Smooth muscle cell of the brain vasculature (primary cell): ENCODE measurements at places on chromosomes 3 and 15.

- peak; percentile 74 for DNase-seq
These were observed 1026.2 kb upstream of the NR2F2 start for GRCh38 chr15:95304151-95304946.

GRCh38 chr15:60130398-60130797 is 126.3 kb downstream of the FOXB1 start:
- no peak for DNase-seq

DNA sequence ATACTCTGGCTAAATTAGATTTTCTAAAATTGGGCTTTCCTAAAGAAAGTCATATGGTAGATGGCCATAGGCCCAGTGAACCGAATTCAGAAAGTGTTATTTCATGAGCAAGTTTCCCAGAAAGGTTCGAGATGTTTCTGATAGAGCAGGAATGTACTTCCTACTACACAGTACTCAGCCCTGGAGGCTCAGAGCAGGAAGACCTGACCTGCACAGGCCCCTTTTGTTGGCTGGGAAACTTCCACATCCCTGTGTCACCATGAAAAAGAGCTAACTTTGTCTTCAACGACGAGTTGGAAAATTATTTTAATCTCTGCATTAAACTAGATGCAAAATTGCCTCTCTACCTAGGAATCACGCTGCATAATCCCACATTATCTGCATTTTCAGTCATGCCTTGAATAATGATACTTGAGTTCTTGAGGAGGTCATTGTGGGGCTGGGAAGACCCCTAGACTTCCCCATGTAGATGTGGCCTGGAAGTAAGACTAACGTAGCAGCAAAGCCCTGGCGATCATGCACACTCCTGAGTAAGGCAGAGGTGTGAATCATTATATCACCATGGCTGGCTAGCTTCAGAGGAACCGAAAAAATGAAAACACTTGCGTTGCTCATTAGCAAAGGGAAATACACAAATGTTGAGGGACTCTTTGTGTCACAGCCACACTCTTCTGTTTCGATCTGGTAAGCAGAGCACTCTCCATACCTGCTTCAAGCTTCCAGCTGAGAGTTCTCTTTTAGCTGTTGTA is 47.1 kb downstream of the CMTM7 start:
- DNase-seq = no peak

DNA sequence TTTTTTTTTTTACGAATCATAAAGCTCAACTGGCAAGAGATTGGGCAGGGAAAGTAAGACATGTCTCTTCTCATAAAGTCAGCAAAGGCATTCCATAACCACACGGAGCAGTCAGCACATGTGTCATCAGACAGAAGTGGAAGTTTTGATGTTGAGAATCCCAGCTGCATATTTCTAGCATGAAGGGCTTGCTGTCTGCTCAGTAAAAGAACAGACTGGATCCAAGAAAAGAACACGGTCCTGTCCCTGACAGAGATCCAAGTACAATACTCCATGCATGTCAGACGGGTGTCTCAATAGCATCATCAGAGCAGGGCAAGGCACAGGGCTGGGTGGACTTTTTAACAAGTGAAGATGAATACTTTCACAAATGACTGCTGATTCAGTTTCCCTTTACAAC is 38.2 kb downstream of the ABI3BP start:
- peak; percentile 29 for DNase-seq

- no peak for DNase-seq
These were observed 418.8 kb downstream of the MAGI1 start for GRCh38 chr3:65619888-65620287.

- no peak for DNase-seq
These were observed 5.3 kb downstream of the VPS13C start for GRCh38 chr15:62054979-62055378.

DNA sequence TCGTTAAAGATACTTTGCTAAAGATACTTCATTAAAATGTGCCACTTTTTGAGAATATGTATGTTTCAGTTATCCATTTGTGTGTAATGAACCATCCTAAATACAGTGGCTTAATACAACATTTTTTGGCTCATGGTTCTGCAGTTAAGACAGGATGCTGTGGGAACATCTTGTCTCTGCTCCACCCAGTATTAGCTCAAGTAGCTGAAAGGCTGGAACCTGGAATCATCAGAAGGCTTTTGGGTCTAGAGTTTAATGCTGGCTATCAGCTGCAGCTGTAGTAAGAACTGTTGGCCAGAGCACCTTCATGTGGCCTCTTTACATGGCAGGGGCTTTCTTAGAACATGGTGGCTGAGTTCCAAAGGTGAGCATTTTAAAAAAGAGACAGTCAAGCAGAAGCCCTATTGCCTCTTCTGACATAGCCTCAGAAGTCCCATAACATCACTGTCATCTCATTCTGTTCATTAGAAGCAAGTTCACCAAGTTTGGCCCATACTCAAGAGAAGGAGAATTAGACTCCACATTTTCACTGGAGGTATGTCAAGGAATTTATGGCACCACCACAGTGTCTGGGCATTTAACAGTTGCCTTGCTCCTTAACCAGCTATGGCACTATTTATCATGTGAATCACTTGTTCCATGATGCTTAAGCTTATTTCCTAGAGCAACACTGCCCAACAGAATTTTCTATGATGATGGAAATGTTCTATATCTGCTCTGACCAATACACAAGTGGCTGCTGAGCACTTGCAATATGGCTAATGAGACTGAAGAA is 70.4 kb upstream of the PDZRN3 start:
- DNase-seq = no peak

- DNase-seq = no peak
These were observed 5.9 kb downstream of the SOX2 start for GRCh38 chr3:181717549-181718171.

GRCh38 chr15:60191016-60191415 is 186.9 kb downstream of the FOXB1 start:
- no peak for DNase-seq

DNA sequence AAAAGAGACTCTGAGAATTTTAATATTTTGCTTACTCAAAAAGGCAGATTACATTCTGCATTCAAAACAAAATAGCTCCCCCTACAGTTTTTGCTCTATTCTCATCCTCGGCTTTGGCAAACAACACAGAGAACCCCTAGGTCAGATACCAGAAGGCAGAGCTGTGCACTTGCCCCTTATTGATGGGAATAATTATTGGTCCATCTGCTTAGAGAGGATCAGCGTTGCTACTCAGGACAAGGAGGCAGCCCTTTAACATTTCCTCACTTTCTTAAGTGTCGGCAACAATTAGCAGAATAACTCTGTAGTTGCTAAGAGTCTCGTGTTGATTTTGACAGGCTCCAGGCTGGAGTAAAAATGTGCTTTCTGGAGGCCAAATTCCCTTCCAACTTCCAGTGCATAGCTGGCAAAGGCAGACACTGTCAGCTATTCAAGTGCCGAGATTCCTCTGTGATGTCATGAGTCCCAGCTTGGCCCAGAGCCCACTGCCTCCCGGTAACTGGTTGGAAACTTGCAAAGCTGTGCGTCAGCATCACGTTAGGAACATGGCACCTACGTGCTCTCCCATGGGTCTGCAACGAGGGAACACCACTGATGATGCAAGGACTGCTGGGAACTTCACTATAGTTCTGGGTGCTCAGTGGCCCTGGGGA is 482.7 kb upstream of the ADAMTS9 start:
- peak; percentile 10 for DNase-seq

- DNase-seq = no peak
These were observed 402.6 kb upstream of the GBE1 start for GRCh38 chr3:82163907-82164520.

DNA sequence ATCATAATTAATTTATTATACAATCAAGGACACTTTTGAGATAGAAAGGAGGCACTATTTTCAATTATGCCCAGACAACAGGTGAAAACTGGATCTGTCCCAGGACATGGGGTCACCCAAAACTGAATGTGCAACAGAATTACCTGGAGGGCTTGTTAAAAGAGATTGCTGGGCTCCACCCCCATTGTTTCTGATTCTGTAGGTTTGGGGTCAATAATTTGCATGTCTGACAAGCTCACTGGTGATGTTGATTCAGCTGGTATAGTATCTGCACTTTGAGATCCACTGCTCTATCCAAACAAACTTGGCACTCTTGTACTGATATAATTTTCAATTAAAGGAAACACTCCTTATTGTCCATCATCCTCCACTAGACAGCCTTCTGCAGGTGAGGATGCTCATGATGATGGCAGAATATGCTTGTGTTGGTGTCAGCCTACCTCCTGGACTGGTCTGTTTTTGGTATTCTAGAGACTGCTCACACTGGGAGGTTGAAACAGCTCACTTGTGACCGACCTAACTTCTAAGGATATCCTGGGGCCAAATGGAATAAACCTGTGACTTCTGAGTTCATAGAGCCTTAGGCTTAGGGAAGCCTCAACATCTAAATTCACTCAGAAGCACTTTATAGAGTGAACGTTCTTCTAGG is 2.2 kb downstream of the P2RY14 start:
- DNase-seq = no peak

- DNase-seq = no peak
These were observed 309.1 kb downstream of the TUSC7 start for GRCh38 chr3:117018655-117019054.

- no peak for DNase-seq
These were observed 7.6 kb downstream of the CTSH start for GRCh38 chr15:78937132-78937739.

DNA sequence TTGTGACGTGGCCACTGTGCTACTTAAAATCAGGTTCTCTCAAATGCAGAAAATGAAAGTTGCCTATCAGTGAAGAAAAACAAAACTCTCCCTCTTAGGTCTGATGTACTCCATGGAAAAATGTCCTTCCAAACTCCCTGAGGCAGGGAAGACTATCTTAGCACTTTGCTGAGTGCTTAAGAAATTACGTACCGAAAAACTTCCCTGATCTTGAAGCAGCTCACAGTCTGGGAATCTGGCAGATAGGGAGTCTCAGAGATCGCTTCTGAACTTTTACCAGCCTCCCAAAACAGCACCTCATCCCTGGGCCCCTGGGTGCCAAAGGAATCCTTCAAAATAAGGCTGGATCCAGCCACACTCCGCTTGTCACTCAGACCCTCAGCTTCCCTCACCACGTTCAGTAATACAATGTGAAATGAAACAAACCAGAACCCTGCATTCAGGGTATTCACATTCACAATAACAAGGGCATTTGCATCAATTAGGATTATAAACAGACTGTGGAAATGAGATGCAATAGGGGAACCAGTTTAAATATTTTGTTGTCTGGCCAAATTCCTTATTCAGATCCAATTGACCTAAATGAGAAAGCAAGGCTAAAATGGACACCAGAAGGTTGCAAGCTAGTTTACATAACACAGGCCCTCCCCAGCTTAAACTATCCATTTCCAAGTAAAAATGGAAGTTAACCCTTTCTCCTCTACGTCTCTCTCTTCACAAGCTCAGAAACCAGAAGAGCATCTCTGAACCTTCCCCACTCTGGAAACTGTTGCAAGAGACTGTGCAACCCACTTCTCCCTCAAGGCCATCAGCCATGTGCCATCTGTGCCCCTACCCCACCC is 20.9 kb downstream of the OSBPL10 start:
- no peak for DNase-seq

GRCh38 chr15:73715417-73715816 is 31.2 kb downstream of the CD276 start:
- DNase-seq = no peak

DNA sequence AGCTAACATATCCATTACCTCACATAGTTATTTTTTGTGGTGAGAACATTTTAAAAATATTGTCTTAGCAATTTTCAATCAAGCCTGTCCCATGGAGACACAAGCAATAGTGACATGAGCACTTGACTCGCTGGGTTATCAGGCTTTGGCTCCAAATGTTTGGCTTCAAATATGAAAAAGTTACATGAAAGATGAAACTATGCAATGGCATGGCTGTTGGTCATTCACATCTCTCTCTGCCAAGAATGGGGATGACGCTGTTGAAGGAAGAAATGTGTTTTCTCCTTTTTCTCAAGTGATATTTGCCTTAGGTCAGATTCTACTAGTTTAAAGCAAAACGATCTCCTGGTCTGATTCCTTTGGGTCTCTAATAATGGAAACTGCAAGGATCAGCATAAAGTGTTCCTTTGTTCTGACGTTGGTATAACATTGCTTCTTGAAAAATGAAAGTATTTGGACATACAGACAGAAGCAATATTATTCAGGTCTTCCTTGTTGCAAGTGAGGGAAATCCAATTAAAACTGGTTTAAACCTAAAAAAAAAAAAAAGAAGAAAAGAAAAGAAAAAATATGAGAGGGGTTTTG is 71.2 kb downstream of the SSUH2 start:
- DNase-seq = no peak

DNA sequence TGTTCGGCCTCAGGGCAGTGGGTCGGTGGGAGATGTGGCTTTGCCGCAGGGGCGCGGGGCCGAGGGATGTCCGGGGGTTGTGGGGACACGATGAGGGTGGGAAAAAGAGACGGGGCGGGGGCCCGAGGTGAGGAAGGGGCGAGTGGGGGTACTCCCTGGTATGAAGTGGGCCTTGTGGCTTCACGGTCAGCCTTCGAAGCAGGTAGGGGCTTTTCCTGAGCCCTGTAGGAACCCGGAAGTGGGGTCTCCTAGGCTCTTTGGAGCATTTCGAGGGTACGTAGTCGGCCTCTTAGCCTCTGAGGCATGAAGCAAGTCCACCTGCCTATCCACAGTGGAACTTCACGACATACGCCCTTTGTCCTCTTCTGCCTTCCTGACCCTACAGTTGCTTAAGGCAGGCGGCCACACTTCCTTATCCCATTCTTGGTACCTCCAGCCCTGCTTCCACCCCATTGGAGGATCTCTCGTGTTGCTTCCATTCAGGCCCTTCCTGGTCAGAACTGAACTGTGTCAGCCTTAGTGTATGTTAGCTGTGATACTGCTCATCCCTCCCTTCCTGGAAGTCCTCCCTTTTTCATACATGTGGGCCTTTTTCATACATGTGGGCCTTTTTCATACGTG is 389 bp downstream of the ARPC4 start:
- no peak for DNase-seq

- DNase-seq = no peak
These were observed 426.8 kb downstream of the MECOM start for GRCh38 chr3:169236662-169237186.

DNA sequence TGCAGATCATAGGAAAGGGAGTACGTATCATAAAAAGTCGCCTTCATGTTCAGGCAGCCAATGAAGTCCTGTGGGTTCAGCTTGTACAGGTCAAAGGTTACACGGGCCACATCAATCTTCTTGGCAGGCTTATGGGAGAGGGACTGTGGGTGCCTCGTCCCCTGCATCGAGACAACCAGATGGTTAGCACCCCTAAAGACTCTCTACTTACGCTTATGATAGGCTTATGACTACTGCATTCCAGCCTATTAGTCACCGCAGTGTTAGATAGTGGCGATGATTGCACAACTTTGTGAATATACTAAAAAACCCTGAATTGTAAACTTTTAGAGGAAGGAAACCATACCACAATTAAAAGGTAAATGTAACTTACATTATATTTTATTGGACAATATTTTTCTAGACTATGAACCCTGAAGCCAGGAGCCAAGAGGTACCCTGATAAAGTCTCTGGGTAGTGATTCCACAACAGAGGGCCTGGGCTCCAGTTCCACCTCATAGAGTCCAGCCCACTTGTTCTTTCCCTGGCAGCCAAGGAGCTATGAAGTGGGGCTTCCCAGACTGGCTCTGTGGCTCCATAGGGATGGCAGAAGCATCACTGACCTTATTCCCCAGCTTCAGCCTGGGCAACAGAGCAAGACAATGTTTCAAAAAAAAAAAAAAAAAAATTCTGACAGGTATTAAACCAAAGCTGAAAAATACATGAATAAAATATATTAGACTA is 2.5 kb upstream of the FANCD2 start:
- DNase-seq = no peak
